Renal cortex interstitium (tissue), 15 donors: ENCODE measurements at places on chromosomes 2 and 18. TPM values are rescaled to one million over a fixed set of nuclear protein-coding genes. Genes with fewer than 3 reads are reported as not detected.

DNA sequence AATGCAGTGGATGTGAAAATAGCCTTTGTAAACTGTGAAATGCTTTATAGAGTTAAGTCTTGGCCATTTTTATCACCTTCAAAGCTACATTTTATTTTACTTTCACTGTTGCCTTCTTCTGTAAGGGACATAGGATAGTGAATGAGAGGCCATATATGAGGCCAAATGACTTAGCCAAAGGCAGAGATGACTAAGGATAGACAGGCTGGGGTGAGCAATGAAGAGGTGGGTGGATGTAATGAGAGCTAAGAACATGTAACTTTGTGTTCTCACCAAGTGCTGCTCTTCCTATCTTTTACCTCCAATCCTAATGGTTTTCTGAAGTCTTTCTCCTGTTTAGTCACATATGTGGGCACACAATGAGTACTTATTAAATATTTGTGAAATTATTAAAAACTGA lies 101.9 kb downstream of the MBD5 start:
- no peak for DNase-seq

GRCh38 chr2:46508759-46509158 lies 29.4 kb downstream of the TMEM247 start:
- no peak for DNase-seq

DNA sequence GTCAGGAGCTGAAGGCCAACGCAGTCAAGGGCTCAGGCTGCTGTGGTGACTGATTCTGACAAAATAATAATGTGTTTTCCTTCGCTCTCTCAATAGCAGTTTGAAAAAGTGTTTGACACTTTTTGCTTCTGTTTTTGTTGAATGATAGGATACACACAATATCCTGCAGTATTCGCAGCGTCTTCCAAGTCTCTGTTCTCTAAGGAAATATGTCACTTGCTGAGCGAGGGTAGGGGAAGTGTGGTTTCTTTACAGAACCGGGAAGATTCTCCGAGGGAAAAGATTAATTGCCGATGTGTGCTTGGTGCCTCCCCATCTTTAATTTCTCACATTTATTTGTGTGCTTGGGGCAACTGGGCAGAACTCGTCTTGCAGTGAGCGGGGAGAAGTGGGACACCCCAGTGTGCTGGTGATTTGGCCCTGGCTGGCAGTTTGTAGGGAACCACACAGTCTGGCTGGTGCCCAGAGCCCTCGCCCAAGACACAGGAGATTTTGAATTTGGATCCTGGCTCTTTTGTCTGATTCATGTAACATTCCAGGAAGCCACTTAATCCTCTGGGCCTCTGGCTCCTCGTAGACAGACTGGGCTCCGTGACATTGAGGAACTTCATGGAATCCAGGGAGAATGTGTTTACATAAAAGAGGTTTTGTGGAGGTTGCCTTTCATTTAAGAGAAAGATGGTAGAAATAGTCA lies 169.4 kb downstream of the LDLRAD4 start:
- no peak for DNase-seq

- DNase-seq: no peak
Measured at GRCh38 chr2:3223080-3223923, 154.3 kb downstream of the EIPR1 start.

DNA sequence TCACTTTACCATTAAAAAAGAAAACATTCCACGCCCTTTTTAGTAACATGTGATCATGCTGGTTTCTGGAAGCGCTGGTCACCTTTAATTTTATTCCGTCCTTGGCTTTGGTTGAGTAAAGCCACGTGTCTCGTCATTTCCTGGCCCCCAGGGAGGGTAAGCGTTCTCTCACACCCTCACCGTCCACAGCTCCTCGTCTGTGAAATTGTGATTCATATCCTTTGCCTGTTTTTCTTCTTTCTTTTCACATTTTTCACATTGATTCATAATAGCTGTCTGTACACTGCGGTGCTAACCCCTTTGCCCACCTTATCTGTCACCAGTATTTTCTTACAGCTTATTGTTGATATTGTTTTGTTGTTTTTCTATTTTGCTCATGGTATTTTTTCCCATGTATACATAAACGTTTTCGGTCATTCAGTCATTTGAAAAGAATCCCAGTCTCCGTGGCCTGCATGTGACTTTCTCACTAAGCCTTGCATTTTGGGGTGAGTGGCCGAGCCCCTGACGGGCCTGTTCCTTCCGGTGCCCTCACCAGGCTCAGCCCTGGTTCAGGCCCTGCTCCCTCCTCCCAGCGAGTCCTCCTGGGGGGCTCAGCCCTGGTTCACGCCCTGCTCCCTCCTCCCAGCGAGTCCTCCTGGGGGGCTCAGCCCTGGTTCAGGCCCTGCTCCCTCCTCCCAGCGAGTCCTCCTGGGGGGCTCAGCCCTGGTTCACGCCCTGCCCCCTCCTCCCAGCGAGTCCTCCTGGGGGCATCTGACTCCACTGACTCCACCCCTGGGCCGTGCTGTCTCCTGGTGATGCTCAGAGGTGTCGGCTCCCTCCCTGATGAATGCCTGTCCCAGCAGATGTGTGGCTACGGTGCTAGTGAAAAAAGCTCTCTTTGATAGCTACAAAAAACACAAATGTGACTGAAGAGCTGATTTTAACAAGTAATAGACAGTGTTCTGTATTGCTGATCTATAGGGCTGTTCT lies 249.7 kb upstream of the PXDN start:
- no peak for DNase-seq

Gene LONRF2
- 2.5 TPM for polyA plus RNA-seq

GRCh38 chr2:157835006-157835405 lies 41.1 kb downstream of the ACVR1 start:
- DNase-seq: no peak

- DNase-seq: no peak
Measured at GRCh38 chr2:62458206-62458641, 47.8 kb downstream of the TMEM17 start.

DNA sequence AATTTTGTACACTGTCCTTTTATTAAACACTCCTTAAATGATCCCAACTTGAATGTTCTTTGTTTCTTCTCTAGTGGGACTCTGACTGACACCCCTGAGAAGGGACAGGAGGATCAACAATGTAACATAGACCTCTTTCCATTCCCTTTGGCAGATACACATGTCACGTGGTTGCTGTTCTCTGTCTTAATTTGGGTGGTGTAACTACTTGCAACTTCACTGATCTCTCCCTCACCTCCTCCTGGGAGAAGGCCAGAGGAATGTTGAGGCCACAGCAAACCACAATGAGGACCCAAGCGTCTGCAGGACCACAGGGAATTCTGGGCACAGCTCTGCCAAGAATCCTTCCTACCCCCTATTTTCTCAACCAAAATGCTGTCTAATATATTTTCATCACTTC lies 205.6 kb downstream of the RTP5 start:
- DNase-seq: no peak

Gene ITPRIPL1
- 3.8 TPM for polyA plus RNA-seq

DNA sequence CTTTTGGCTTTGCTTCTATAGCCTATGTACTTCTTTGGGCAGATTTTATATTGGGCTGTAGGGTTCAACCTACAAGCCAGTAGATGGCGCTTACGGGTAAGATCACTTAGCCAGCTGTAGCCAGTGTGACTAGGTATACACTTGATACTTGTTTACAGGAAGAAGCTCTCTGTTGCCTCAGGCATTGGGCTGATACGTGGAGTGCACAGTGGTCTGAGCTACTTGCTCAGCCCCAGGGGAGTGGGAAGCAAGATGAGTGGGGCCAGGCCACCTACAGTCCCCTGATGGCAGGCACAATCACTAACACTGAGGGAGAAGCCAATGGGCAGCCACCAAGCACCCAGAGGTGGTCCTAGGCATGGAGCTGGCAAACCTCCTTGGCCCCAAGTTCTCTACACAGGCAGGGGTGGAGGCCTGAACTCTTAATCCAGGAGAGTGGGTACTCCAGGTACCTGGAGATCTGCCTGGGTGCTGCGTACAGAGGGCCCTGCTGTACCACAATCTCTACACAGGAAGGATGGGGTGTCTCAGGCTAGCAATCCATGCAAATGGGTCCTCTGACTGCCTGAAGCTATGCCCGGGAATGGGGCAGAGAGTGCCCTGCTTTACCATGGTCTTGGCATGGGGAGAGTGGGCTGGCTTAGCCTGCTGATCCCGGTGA lies 122.2 kb downstream of the NCOA1 start:
- DNase-seq: no peak

GRCh38 chr2:232586943-232587505 lies 36.5 kb downstream of the EIF4E2 start:
- DNase-seq: no peak

- no peak for DNase-seq
Measured at GRCh38 chr18:24736662-24737330, 276.4 kb downstream of the HRH4 start.

Gene CNOT11
- 51.6 TPM for polyA plus RNA-seq

Gene C2orf80
- polyA plus RNA-seq: 0.23 TPM

Gene SLC23A3
- 35.0 TPM for polyA plus RNA-seq

Gene UNC80
- polyA plus RNA-seq: 2.0 TPM

DNA sequence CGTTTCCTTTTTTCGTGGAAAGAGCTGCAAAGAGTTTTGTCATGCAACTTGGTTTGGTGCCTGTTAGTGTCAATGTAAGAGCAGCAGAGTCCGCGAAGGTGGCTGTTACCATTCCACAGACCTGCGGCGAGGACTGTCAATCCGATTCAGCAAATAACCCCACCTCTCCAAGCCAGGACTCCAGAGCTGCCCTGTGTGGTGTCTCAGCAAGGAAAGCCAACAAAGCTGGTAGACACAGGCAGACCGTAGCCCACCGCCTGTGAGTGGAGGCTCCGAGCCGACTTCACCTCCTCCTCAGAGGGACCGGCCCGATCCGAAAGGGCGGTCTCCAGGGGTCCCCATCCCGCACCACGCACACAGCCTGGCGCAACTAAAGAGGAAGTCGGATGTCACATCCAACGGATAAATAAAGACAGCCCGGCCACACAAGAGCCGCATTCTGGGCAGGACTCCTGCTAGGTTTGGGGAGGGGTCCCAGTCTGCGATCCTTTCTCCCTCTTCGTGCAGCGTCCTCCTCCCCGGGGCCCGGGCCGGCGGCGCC lies 819 bp downstream of the ANKRD44 start:
- no peak for DNase-seq

Gene BCL11A
- polyA plus RNA-seq: 14.2 TPM
